Ureter (tissue), 1 donor: ENCODE measurements at places on chromosomes 6 and 20.

DNA sequence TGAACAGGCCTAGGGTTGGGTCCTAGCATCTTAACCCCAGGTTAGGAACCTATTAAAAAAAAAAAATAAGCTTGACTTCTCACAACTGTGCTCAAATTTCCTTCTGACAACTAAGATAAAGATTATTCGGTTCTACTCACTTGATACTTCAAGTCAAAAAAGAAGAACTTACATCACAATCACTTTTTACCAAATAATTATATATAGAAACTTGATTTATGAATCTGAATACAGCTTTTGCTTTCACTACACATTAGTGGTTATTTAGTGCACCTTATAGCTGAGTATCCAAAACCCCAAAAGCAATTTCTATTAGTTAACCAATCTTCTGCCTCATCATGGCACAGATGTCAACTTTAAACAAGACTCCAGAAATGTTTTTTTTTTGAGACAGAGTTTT lies 119.0 kb upstream of the DST start:
- no peak for DNase-seq

DNA sequence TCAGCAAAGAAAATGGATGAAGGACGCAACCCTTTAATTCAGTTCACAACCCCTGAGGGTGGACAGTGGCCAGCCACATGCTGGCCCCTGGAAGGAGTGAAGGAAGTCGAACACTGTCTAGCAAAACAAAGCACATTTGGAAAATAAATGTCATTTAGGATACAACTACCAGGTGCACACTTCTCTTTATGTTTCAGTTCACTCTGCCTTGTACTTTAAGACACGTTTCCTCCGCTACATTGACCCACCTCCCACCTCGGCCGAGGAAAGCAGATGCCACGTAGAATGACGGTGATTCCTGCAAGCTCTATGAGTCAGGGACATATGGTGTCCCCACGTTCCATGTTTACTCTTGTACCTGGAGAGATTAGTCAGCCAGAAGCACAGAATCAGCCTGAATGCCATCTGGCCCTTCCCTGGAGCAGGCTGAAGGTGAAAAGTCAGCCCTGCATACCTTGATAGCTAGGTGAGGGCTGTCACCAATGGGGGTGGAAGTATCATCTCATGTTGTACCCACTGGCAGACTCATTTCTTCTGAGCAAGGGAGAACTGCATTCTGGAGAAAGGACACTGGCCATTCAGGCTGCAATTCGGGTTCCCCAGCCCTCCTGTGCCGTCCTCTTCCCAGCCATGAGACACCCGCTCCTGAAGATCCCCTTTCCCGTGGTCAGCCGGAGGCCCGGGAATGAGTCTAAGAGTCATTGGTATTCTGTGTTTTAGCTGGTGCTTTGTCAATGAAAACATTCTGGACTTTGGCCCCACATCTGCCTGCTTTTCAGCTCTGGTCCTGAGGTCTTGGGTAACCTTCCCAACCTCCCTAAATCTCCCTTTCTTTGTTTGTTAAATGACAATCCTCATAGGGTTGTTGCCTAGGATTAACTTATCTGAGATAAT lies 60.6 kb downstream of the FOXA2 start:
- no peak for DNase-seq

DNA sequence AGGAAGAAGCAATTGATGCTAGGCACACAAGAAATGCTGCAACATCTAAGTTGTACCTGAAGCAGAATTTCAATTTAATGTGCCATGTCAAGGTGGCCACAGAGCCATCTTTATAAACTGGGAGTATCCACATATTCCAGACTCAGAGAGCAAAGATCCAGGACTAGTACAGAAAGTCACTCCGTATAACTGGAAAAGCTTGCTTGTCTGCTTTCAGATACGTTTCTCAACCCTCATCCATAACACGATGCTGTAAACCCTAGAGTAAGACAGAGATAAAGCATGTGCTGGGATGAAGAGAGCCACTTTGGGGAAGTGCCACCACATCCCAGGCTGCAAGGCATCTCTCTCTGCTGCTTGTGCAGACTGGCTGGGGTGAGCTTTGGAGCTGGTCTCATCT lies 134.7 kb downstream of the PACRG start:
- DNase-seq = no peak

DNA sequence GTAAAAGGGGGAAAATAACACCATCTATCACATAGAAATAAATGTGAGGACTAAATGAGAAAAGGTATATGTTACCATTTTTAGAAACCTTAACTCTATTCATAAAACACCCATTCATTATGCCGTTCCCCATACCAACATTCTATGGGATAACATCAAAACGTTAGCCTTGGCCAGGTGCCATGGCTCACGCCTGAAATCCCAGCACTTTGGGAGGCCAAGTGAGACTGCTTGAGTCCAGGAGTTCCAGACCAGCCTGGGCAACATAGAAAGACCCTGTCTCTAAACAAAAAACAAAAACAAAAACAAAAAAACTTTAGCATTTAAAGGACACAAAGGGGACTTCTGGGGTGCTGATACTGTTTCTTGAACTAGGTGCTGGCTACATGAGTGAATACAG lies 1.3 kb downstream of the PIGU start:
- DNase-seq = no peak

GRCh38 chr20:18032977-18033892 lies 24.5 kb downstream of the OVOL2 start:
- DNase-seq = no peak

- no peak for DNase-seq
Observed at GRCh38 chr20:32574296-32575226, 10.6 kb downstream of the NOL4L start.

DNA sequence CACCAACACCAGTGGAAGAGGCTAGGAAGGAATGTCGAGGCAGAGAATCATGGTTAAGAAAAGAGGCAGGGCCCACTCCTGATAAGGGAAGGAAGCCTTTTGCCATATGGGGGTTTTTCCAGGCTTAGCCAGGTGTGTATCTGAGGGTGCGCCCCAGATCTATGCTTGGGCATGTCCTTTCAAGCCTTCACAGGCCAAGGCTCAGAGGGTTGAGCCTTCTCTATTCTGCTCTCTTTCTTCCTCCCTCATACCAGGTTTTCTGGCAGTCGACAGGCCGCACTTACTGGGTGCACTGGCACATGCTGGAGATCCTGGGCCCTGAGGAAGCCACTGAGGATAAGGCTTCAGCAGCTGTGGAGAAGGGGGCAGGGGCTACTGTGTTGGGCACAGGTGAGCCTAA lies 4.7 kb downstream of the CUL9 start:
- no peak for DNase-seq

DNA sequence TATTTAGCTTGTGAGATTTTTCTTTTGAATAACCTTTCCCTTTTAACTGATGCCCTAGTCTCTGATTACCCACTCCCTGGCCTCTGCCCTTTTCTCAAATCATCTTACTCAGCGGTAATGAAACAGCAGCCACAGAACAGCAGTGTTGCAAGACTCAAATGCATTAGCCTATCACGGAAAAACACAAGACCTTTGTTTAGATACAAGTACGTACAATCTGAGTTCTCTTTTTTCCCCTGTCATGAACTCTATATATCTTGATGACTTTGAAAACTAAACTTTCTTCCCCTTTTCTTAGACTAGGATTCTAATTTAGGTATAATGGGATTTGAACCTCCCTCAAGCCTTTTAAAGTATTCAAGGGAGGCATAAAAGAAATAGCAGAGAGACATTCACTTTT lies 1034.9 kb downstream of the EYS start:
- DNase-seq = no peak

- DNase-seq = no peak
Observed at GRCh38 chr20:61322151-61322865, 70.2 kb downstream of the CDH4 start.

GRCh38 chr20:24045621-24046318 lies 57.2 kb upstream of the GGTLC1 start:
- no peak for DNase-seq

GRCh38 chr6:65557224-65557623 lies 149.8 kb downstream of the EYS start:
- no peak for DNase-seq

DNA sequence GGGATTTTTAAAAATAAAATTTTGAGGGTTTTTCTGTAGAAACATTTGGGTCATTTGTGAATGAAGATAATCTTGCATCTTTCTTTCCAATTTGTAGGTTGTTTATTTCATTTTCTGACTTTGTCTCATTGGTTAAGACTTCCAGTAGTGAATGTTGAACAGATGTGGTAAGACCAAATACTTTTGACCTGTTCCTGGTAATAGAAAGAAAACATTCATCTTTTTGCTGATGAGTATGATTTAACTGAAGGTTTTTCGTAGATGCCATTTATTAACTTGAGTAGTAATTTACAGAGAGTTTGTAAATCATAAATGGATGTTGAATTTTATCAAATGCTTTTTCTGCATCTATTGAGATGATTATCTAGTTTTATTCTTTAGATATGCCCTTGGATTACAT lies 416.1 kb upstream of the CITED2 start:
- DNase-seq = no peak

DNA sequence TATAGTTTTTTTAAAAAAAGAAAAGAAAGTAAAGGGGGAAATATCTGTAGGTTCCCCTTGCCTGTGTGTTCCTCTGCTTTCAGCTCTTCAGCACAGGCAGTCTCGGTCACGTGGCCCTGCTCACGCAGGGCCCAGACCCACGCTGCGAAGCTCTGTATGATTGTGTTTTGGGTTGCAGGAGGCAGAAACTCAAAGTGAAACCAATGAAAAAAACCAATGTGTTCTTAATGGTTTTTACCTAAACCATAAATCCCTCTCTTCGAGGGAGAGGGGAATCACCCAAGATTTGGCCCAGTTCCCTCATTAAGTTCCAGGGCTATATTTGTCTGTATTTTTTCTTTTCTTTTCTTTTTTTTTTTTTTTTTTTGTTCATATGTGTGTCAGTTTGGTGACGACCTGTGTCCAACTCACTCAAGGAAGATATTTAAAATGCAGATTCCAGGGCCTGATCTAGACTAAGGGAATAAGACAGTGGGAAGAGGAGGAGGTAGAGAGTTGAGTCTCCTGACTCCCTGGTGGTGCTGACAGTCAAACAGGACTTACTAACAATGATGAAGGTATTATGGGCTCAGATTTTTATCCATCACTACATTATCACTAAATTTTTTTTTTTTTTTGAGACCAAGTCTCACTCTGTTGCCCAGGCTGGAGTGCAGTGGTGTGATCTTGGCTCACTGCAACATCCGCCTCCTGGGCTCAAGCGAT lies 33.8 kb upstream of the RREB1 start:
- no peak for DNase-seq

DNA sequence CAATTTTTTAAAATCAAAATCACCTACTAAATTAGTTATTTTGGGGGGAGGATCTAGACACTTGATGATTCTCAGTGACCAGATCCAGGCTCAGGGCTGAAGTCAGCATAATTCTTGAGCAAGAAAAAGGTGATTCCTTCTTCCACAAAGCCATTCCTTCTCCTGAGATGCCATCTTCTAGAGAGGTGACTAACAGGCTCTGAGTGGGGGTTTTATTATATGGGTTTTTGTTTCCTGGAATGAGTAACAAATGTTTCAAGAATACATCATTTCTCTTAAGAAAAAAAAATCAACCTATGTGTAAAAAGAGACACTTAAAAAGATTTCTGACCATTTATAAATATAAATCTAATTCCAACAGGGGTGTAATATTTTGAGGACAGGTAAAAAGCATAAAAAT lies 154.3 kb downstream of the NFATC2 start:
- DNase-seq = no peak

DNA sequence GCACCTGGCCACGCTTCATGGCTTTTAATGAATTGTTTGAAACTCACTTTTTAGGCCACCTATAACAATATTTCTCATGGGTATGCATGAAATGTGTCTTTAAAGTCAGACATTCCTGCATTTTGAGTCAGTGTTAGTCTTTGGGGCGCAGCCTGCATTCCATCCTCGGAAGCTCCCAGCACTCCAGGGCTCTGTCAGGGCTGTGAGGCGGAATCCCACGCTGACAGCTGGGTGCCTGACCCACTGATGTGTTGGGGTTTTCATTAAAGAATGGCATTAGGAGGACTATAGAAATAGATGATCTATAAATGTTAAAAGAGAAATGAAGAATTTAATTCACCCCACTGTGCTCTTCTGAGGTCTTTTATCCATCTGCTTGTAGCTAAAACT lies 16.2 kb upstream of the CLDN20 start:
- DNase-seq = no peak

DNA sequence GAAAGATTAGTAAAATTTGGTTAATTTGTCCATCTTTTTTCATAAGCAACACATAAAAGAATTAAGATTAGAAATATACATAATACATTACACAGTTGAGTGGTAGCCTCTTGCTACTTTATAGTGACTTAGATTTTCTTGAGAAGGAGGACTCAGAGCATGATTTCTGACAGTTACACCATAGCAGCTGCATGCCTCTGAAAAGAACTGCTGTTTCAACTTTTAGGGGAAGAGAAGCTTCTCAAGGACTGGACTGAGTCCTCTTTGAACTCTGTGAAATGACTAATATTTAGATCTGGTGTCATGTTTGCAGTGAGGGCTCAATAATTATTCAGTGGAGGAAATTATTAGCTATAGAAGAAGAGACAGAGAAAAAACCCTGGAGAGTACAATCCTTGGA lies 272.5 kb downstream of the BTBD9 start:
- no peak for DNase-seq
